ENCODE measurements at places on chromosomes 4 and X. TPM values are rescaled to one million over a fixed set of nuclear protein-coding genes. Genes with fewer than 3 reads are reported as not detected.

VEGFC gene
- total RNA-seq: 5.4 TPM

HNRNPDL gene
- 104 TPM for total RNA-seq

MAOA gene
- total RNA-seq: 116 TPM

MTCP1 gene
- total RNA-seq: 59.2 TPM

SOX3 gene
- total RNA-seq: not detected

NWD2 gene
- total RNA-seq: 0.03 TPM

ZDHHC15 gene
- 2.8 TPM for total RNA-seq

DNA sequence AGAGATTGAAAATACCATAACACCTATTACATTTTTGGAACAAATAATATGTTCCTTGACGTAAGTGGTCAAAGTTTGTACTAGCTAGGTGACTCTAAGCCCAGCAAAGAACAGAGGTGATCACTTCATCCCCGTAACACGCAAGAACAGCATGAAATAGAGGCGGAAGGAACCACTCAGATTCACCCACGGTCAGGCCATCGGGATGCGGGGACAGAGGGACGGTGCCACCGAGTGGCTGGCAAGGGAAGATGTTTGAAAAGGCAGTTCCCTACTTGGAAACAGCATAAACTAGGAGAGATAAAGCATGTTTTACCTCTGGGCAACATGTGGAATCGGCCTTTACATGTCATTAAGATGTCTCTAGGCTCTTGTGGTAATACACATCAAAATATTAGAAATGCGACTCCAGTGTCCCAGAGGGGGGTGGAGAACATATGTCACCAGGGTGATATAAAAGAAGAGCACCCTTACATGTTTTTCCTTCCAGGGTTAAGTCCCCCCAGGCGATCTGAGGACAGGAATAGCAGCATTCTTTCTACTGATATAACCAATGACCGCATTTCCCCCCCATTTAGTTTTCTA is 84.0 kb downstream of the PHKA2 start:
- DNase-seq: no peak

- DNase-seq: no peak
Measured at GRCh38 chrX:150856101-150856500, 42.4 kb downstream of the CD99L2 start.

DNA sequence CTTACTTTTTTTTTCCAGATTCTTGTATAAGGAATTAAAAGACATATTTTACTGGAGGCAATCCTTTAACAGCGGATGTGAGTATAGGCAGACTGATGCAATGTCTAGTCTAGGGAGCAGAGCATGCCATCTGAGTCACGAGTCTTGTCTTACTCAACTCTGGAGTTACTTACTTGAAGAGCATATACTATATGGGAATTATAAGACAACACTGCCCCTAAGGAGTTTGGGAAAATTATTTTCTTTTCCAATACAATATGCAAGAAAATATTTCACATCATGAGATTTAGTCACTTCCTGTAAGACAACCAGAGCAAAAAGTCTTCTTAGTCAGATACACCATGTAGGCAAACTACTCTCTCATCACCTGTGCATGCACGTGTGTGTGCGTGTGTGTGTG is 537.3 kb upstream of the FTHL17 start:
- DNase-seq: no peak

- DNase-seq: no peak
Measured at GRCh38 chrX:15350329-15350996, 15.1 kb upstream of the PIGA start.

DNA sequence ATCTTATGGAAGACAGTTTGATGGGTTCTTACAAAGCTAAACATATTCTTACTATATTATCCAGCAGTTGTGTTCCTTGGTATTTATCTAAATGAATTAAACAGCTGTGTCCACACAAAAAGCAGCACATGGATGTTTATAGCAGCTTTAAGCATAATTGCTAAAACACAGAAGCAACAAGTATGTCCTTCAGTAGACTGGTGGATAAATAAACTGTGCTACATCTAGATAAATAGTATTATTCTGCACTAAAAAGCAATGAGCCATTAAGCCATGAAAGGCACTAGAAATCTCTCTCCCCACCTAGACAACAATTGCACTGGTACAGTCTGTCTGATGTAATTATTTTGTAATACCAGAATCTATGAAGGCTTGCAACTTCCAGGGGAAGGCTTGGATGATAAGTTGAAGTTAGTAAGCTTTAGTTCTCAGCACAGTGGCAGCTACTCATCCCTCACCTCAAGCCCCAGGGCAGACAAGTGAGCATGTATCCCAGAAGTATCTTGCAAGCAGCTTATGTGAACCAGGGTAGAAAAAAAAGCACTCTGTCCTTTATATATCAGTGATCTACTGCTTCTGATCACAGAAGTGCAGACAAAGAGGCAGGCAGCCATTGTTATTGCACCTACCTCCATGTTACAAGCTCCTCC is 36.9 kb downstream of the WDR17 start:
- DNase-seq: no peak

GRCh38 chr4:2040391-2041238 is 18.5 kb upstream of the NAT8L start:
- no peak for DNase-seq

DNA sequence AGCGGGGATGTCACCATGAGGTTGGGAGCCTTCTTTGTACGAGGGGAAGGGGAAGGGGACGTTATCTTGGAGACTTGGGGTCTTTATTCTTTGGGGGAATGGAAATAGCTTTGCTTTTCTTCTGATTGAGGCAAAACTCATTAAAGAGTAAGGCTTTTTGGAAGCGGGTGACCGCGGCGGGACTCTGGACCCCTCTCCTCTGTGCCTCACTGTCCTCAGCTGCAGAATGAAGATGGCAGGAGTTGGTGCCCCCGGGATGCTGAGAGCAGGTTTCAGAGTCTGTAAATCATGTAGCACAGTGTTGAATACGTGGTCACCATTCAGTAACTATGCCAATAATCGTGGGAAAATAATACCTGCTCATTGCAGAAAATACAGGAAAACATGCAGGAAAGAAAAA is 32.1 kb downstream of the HTT-AS start:
- DNase-seq: peak; percentile 24

- DNase-seq: no peak
Measured at GRCh38 chr4:78186597-78187543, 129.7 kb downstream of the FRAS1 start.

- no peak for DNase-seq
Measured at GRCh38 chrX:131739823-131740222, 195.9 kb downstream of the OR13H1 start.

- no peak for DNase-seq
Measured at GRCh38 chrX:45196701-45197100, 4.0 kb downstream of the DIPK2B start.

- no peak for DNase-seq
Measured at GRCh38 chr4:930028-930551, 2.0 kb downstream of the GAK start.

- no peak for DNase-seq
Measured at GRCh38 chr4:129208481-129208880, 112.5 kb downstream of the C4orf33 start.

GRCh38 chrX:13279279-13280018 is 40.4 kb downstream of the ATXN3L start:
- no peak for DNase-seq

GRCh38 chrX:72376124-72376523 is 70.4 kb upstream of the CITED1 start:
- no peak for DNase-seq

DNA sequence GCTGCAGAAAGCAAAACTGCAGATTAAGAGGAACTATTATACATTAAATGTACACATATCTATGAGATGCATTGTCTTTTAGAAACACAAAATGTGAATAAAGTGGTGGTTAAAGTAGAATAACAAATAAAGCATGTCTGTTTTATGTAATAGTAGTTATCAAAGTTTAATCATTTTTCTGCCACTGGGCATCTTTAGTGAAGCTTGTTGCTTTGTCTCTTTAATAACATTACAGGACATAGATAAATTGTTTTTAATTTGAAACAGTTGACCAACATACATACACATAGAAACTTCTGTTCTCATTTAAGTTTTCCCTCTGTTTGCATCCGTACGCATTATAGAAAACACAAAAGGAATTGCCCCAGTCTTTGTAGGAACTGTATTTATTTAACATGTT is 1700.0 kb upstream of the ADGRL3 start:
- no peak for DNase-seq

DNA sequence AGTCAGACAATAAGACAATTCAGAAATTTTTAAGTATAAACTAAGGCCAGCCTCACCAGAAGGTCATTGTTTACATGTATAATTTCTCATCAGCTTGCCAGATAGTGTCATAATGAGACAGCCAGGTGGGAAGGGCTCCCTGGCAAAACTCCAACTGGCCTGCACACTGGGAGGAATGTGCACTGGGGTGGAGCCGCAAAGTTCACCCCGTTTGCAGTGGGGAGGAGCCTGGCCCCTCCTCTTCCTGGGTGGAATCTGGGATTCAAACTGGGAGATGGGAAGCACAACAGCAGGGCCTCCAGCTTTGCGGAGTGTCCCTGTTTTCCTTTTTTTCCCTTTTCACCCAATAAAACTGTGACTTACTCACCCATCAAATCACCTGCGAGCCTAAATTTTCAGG is 329.9 kb downstream of the SMARCA1 start:
- DNase-seq: peak; percentile 53

GRCh38 chrX:47146121-47146935 is 1.3 kb downstream of the RBM10 start:
- DNase-seq: no peak

DNA sequence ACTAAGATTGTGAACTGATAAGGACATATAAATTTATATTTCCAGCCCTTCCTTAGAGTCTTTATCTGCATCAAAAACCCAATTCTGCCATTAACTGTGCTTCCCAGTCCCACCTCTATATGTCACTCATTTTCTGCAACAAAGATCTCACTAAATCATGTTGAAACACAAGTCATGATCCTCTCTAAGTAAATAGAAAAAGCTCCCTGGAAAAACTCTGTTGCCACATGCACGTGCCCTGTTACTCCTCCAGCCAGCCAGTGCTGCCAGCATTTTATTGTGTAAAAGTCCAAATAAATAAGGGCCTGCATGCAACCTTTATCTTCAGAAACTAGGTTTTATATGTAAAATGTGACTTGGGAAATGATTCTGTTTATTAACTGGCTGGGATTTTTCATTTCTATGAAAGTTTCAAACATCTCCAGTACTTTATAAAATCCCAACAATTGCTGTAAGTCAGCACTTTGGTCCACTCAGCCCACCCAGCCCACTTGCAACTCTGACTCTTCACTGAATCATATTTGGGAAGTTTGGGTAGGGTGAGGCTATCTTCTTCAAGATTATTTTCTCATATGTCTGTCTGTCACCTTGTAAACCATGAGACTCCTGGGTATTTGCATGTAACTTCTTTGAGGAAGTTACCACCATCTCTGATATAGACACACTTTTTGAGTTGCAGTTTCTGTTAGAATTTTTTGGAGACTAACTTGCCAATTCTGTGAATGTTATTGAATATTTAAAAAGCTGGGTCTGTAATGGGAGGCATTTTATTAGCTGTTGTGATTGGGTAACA is 40.0 kb upstream of the SMARCA5 start:
- DNase-seq: no peak

- DNase-seq: no peak
Measured at GRCh38 chrX:10350981-10351380, 194.2 kb downstream of the CLCN4 start.

- DNase-seq: no peak
Measured at GRCh38 chrX:81336455-81337152, 134.7 kb downstream of the SH3BGRL start.

DNA sequence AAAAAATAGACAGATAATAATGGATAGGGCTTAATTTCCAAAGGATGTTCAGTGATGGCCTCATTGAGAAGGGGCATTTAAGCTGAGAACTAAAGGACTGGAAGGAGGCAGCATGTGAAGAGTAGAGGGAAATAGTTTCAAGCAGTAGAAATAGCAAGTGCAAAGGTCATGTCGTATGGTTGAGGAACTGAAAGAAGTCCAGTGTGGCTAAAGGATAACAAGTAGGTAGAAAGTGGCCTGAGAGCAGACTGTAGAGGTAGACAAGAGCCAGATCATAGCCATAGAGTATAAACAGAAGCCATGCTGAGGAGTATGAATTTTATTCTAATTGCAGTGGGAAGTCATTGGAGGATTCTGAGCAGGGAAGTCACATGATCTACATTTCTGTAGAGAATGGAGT is 72.3 kb downstream of the GRIA3 start:
- DNase-seq: no peak

- DNase-seq: no peak
Measured at GRCh38 chr4:91764085-91764484, 539.7 kb upstream of the GRID2 start.

DNA sequence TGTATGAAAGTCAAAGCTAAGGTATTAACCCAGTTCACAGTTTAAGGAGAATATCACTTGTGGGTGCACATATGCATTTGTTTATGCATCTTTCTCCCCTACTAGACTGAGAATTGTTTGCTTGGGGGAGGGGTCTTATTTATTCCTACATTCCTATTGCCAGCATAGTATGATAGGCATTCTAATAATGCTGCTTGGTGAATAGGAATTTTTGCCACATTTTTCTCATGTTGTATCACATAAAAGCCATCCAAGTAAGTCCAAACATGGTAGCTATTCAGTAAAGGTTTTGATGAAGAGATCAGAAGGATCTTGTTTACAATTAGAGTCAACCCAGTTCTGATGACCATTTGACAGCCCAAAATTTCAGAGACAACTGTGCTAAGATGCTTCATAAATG is 48.6 kb downstream of the ASB9 start:
- no peak for DNase-seq

- DNase-seq: no peak
Measured at GRCh38 chrX:46727441-46727840, 31.5 kb downstream of the SLC9A7 start.

- no peak for DNase-seq
Measured at GRCh38 chr4:118059397-118059796, 25.1 kb downstream of the NDST3 start.

- no peak for DNase-seq
Measured at GRCh38 chr4:138938366-138938690, 77.3 kb upstream of the NOCT start.

DNA sequence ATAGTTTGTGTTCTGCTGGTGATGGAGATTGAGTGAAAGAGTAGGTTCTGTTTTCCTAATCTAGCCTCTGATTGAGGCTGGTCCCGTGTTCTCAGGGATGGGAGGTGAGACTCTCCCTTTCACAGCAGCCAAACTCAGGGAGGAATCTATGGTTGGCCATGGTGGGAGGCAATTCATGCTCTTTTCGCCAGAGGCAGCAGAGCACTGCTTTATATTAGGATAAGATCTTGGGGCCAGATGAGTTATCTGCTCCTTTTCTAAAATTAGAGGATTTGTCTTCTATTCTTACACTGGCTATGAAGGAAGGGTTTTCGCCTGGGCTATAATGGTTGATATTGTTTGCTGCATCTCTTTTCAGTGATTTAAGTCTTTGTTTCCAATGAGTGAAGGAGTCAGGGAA is 63.9 kb upstream of the NLGN4X start:
- no peak for DNase-seq

DNA sequence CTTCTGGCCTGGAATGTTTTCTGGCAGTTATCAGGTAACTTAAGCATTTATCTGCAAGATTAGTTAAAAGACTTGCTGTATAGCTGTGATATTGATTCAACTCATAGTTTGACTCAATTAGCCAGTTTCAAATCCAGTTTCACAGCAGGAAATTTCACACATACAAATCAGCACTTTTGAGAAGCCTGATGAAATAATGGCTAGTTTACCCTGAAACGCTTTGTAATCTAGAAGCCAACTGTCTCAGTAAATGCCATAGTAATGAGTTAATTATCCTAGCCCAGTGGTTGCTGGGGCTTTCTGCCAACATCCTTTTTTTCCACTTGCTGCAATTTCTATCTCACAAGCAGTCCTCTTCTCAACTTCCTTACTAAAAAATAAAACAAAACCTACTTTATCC is 53.1 kb downstream of the ARHGEF38 start:
- no peak for DNase-seq

GRCh38 chr4:153494562-153494961 is 28.4 kb downstream of the TMEM131L start:
- no peak for DNase-seq

- DNase-seq: peak; percentile 42
Measured at GRCh38 chrX:11423362-11423818, 130.2 kb downstream of the AMELX start.
